ENCODE measurements at places on chromosomes 13 and 19.

DNA sequence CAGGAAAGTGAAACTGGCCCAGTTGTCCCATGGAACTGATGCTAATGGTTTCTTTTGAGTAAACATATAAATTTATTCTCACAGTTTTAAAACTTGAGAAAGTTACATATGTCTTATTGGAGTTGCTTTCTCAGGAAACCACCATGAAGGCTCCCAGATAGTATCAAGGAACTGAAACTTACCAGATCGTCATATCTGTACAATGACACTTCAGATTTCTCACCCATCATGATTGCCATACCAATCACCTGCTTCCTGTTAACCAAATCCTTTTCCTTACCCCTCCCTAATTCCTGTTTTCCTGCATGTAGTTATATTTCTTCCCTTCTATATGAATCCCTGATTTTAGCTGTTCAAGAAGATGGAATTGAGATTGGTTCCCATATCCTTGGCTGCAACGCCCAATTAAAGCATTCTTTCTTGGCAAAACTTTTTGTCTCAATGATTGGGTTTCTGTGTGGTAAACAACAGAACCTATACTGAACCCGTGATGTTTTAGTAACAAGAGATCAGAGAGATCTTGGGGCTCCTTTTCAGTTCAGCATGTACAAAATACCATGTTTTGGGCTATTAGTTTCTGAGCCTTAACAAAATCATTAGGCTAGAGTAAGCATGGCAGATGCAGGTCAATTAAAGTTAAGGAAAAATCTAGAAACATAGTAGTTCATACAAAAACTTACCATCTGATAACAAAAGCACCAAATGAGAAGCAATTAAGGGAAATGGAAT, 781.3 kb upstream of the MIR17HG start:
- DNase-seq, result no peak

- DNase-seq, result no peak
Observed at GRCh38 chr13:80498433-80498832, 157.5 kb upstream of the SPRY2 start.

DNA sequence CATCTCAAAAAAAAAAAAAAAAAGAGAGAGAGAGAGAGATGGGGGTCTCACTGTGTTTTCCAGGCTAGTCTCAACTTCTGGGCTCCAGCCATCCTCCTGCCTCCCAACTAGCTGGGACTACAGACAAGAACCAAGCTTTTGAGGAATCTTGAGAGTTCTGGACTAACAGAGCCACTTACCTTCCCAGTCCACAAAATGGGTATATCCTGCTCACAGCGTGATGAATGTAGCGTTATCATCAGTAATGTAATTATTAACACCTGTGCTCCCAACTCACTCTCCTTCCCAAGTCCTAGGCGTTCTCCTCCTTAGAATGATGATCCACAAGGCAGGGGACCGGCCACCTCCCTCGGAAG, 4.6 kb upstream of the NANOS3 start:
- DNase-seq, result no peak

GRCh38 chr13:111514610-111515306, 194.3 kb downstream of the TEX29 start:
- no peak for DNase-seq

DNA sequence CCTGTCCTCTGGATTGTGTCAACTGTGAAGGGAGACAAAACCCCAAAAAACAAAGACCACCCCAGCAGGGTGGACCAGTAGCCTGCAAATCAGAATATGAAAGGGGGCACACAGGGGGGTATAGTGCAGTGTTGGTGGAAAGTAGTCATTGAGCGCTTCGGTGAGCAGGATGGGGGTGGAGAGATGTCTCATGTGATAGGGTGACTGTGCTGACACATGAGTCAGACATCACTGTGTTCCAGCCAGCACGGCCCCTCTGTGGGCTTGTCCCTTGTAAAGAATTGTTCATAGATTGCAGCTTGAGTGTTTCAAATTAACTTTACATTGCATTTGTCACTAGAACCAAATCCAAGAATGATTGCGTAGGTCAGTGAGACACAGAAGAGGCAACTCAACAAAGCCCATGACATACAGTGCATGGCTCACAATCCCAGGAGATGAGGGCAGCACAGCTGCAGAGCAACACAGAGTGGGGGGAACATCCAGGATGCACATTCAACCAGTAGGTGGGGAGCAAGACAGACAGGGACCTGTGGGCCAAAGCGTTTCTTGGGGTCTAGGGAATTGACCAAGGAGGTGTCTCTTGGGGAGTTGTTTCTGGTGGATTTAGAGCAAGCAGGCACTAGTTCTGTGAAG, 7.5 kb downstream of the ZNF440 start:
- no peak for DNase-seq

DNA sequence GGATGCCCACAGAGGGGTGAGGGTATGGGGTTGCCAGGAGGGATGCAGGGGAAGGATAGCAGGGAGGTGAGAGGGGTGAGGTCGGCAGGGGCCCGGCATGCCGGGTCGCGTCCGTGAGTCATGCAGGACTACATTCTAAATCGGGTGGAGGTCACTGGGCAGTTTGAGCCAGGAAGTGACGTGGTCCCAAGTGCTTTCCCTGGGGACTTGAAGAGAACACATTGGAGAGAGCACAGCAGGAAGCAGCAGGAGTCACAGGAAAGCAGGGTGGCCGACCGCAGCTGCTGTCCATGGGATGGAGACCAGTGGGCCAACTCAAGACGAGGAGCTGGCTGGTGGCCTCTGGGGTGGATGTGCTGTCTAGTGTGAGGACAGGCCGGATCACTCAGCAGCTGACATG, 92.0 kb upstream of the WASF3 start:
- DNase-seq, result no peak

All from activated T-helper 2 cell treated with anti-CD3 and anti-CD28 coated beads, Interferon-gamma antibody, Interleukin-2, Interleukin-4, amounts not matched to agents 10 μg/mL and 5 μg/mL and 100 μg/mL, durations not matched to agents 14 hours and 24 hours and 36 hours (primary cell).